ENCODE measurements at places on chromosomes 3 and 15. TPM values are rescaled to one million over a fixed set of nuclear protein-coding genes. Genes with fewer than 3 reads are reported as not detected.

GRCh38 chr3:182618981-182619591 lies 174.2 kb upstream of the ATP11B start:
- DNase-seq: peak; percentile 26

DNA sequence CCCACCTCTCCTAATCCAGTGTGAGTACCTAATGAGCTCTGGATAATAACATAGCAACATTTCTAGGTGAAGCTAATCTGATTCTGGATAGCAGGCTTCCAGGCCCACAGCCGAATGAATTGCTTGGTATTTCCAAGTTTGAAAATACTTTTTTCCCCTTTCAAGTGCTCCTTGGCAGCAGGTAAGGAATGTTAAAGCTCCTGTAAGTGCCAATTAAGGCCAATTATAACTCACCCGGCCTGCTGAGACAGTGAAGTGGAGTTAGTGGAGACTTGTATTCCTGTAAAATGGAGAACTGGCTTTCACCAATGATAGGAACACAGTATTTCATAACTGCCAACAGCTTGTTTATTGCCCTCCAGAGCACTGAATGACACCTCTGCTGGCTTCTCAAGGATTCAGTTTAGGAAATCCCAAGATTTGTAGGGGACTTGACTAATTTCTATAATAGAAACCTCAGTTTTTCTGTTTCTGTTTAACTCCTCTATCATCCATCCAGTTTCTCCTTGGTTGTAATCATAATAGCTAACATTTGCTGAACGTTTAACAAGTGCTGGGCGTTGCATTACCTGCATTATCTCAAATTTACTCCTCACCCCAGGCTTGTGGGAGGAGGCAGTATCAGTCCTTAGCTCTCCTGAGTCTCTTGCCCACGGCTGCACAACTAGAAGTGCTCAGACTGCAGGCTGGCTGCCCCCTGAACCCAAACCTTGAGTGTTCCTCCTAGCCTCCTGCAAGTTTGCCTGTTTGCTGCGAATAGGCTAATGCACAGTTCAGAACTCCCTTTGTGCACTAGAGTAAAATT lies 52.7 kb upstream of the SCAANT1 start:
- DNase-seq: no peak

The TMEM108 gene
- 10.8 TPM for total RNA-seq

The VEPH1 gene
- total RNA-seq: not detected

The AEN gene
- 71.1 TPM for total RNA-seq

The SH2D7 gene
- 0.36 TPM for total RNA-seq

Data from SJCRH30 (cell line).